ENCODE measurements at places on chromosomes 4 and X.

DNA sequence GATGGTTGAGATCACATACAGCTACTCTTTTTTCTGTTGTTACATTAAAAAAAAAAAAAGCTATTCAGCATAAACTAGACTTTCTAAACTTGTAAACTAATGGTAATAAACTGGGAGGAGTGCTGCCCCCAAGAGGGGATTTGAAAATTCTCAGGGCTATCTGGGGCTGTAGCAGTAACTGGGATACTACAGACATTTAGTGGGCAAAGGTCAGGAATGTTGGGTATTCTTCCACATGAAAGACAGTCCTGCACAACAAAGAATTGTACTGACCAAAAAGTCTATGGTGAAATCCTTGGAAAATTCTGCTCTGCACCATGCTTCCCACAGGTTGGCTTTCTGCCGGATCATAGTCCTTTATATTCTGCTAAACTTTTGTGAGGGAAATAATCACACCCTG, 232.6 kb upstream of the BOD1L1 start:
- DNase-seq, result no peak

GRCh38 chrX:40581336-40581920, 658 bp downstream of the ATP6AP2 start:
- DNase-seq, result no peak

DNA sequence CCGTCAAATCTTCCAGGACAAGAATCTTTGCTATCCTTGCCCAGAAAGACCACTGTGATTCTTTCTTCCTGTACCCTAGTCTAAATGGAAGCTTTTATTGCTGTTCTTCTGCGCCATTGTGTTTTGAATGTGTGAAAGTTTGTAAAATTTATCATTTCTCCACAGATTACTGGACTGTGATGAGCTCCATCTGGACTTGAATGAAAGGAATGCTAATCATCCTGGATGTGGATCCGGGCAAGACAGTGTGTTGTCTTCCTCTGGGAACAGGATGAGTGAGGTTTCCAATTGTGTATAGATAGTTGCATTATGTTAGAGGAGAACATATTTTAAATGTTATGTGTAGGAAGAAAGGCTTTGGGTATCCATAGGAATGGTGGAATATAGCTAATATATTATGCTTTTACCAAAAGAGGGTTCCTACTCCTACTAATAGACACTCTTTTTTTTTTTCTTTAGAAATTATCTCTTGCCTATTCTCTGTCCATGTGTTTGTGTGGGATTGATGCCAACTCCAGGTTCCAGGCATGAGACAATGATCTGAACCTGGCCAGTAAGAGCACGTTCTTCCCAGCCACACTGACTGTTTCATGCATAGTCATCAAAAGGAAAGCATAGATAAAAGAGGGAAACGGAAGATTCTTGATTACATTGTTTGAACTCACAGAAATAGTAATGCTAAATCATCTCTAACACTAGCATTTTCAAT, 803.6 kb upstream of the ADGRL3 start:
- no peak for DNase-seq

DNA sequence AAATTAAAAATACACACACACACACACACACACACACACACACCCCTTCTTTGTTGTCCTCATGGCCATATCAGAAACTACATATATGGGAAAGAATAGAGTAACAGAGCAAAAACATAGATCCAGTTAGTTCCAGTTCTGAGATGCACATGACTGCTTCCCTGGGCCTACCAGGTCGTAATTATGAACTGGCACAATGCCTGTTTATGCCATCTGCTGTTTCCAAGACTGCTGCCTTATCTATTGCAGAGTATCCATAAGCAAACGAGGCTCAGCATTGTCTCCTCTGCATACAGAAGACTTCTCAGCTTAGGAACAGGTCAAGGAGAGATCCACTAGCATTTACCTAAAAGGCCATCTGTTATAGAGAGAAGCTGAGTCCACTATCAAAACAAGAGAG, 789.0 kb downstream of the TECRL start:
- DNase-seq, result peak; percentile 71

- no peak for DNase-seq
Observed at GRCh38 chr4:37812713-37813112, 13.8 kb upstream of the PGM2 start.

DNA sequence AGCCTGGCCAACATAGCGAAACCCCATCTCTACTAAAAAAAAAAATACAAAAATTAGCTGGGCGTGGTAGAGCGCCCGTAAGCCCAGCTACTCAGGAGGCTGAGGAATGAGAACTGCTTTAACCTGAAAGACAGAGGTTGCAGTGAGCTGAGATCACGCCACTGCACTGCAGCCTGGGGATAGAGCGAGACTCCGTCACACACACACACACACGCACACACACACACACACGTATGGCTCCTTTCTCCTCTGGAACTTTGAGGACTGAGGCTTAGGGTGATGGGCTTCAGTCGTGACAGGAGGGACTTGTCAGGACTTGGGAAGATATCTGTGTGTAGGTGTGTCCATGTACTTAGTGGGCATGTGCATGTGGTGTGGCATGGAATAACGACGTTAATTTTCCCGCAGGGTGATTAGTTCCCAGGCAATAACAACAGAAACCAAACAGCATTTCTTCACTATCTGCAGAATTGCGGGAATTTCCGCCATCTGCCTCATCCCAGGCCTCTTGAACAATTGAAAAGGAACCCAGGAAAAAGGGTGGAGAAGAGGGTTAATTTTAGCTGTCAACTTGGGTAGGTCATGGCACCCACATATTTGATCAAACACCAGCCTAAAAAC, 47.7 kb downstream of the RWDD4 start:
- DNase-seq, result no peak
